ENCODE measurements at places on chromosomes 2 and 18.

DNA sequence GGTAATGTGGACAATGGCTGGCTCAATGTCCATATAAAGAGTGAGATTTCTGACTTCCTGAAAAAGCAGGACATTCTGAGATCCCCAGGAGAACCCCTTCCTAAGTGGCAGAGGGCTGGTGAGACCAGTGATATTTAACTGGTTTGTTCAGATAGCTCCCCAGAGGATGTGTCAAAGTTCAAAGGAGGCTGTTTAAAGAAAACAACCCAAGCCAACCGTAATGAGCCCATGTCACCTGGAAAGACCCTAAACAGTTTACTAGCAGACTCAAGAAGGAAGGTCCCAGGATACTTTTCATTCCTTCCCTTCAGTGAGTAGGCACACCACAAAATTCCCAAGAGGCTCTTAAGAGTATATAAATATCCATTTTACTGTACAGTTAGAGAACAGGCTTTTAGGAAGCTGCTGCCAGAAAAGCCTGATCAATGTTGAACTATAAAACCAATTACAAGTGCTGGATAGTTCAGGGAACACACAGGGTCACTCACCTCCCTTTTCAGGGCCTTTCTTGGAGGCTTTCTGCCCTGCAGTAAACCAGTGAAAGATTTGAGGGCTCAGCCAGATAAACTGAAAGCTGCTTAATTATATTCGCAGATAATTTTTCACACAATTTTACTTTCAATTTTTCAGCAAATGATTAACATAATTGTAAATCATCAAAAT is 293.5 kb downstream of the ASXL3 start:
- DNase-seq, result no peak

DNA sequence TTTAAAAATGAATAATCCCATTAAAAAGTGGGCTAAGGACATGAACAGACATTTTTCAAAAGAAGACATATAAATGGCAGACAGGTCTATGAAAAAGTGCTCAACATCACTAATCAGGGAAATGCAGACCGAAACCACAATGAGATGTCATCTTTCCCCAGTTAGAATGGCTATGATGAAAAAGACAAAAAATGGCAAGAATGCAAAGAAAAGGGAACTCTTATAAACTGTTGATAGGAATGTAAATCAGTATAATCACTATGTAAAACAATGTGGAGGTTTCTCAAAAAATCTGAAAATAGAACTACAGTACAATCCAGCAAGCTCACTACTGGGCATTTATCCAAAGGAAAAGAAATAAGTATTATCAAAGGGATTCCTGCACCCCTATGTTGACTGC is 169.2 kb downstream of the METTL4 start:
- no peak for DNase-seq

DNA sequence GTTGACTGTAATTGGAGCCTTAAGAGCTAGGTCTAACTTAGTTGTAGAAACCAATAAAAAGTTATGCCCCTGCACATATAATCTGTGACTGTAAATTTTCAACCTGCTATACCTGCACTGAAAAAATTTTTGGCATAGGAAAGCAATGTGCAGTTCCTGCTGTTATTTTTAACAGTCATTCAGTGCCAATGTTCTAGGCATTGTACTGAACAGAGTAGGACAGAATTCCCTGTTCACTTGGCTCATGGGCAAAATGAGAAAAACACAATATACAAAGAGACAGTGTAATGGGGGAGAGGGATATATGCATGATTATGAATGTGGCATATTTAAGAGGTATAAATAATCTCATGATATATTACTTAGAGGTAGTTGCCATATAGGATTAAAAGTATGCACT is 458.0 kb downstream of the TGIF1 start:
- no peak for DNase-seq

DNA sequence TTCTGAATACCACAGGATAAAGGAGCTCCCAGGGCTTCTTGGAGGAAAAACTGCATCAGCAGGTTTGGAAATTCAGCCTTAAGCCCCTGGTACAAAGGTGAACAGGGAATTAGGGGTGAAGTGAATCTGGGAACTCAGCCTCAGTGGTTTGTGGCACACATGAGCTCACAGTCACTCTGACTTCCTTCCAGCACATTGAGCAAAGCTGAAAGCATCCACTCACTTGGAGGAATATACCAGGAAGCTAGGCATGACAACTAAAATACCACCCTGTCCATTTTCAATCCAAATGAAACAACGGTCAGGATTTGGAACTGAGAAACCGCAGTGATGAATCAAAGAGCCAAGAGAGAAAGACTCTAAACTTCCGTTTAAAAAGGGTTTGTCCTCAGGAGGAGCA is 216.1 kb downstream of the ICOS start:
- no peak for DNase-seq

DNA sequence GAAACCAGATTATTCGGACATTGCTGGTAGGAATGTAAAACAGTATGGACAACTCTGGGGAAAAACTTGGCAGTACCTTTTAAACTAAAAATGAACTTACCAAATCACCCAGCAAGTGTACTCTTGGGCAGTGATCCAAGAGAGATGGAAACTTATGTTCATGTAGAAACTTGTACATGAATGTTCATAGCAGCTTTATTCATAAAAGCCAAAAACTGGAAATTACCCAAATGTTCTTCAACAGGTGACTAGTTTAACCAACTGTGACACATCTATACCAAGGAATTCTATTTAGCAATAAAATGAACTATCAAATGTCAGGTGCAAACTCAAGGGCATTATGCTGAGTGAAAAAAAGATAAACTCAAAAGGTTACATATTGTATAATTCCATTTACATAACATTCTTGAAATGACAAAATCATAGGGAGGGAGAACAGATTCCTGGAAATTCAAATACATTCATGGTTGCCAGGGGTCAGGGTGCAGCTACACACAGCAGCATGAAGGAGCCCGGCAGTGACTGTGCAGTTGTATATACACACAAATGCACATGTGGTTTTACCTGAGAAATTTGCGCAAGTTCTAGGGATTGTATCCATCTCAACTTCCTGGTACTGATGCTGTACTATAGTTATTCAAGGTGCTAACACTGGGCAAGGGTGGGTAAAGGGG is 3.5 kb upstream of the RNU4ATAC start:
- DNase-seq, result no peak

- no peak for DNase-seq
Measured at GRCh38 chr18:9552616-9553015, 61.7 kb downstream of the PPP4R1 start.

GRCh38 chr2:226869371-226869770 is 33.5 kb downstream of the RHBDD1 start:
- DNase-seq, result peak; percentile 27

DNA sequence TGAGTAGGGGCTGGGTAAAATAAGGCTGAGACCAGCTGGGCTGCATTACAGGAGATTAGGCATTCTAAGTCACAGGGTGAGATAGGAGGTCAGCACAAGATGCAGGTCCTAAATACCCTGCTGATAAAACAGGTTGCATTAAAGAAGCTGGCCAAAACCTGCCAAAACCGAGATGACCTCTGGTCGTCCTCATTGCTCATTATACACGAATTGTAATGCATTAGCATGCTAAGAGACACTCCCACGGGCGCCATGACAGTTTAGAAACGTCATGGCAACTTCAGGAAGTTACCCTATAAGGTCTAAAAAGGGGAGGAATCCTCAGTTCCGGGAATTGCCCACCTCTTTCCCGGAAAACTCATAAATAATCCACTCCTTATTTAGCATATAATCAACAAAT is 132.2 kb downstream of the ARL4C start:
- DNase-seq, result no peak

GRCh38 chr2:212194396-212194795 is 344.2 kb downstream of the ERBB4 start:
- DNase-seq, result no peak

DNA sequence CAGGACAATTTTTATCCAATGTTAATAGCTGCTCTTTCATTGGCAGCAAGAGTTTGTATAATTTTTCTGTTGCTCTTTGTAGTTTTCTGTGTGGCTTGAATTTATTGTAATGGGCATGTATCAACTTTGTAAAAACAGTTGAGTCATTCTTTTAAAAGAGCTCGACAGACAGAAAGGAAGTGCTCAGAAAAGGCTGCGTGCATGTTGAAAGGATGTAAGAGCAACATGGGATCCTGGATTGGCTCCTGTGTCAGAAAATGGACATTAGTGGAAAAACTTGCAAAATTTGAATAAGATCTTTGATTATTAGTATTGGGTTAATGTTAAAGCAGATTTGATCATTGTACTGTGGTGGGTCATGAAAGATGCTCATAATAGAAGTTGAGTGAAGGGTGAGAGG is 93.3 kb upstream of the CDC42EP3 start:
- no peak for DNase-seq

- no peak for DNase-seq
Measured at GRCh38 chr2:34570266-34570872, 971.3 kb upstream of the FAM98A start.

- no peak for DNase-seq
Measured at GRCh38 chr2:222566229-222566628, 89.7 kb downstream of the FARSB start.

DNA sequence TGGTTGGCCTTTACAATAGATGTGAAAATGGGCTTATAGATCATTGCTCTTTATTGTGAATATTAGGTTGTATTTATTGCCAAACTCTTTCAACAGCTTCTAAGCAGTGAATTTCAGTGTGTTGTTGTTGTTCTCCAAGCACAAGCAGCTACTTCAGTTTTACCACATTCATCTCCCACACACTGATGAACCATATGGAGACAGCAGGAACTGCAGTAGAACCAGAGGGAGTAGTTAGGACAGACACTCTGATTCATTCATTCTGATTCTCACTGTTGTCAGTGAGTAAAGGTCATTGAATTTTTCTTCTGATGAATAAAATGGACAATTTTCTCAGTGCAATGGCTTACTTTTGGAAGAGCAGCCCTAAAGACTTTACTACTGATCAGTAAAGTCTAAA is 40.2 kb downstream of the CCDC74A start:
- DNase-seq, result no peak

DNA sequence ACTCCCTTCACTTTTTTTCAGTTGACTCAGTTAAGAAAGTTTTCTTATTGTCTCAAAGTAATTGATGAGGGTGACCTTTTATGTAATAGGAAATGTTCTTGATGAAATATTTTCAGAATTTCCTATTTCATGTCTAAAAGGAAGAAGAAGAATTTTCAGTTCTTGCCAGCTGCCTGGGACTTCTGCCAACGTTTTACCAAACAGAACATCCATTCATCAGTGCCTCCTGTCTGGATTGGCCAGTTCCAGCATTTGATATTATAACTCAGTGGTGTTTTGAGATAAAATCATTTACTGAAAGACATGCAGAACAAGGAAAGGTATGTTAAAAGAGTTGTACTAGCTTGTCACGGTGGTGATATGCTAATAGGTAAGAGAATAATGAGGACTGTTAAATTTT is 104.7 kb upstream of the MYO3B start:
- peak; percentile 32 for DNase-seq

DNA sequence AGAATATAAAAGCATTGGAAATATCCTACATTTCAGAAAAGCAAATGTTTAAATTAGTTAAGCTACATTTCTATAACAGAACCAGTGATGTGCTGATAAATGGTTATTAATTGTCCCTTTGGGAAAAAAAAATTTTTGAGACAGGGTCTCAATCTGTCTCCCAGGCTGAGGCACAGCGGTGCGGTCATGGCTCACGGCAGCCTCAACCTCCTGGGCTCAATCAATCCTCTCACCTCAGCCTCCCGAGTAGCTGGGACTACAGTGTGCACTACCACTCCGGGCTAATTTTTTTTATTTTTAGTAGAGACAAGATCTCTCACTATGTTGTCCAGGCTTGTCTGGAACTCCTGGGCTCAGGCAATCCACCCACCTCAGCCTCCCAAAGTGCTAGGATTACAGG is 194.8 kb upstream of the SALL3 start:
- DNase-seq, result peak; percentile 23

DNA sequence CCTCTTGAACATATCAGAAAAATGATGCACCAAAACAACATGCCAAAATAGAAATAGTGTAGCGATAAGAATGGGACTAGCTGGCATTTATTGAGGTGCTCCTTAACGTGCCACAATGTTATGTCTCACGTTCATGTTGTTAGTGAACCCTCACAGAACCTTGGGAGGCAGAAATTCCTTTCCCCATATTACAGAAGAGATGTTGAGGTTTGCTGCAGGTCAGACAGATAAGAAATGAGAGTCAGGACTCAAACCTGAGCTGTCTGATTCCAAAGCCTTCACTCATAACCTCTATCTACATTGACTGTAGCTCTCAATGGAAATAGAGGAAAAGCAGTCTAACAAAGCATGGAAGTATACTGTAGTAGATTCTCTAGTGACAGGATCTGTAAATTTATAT is 163.3 kb upstream of the STK17B start:
- no peak for DNase-seq

DNA sequence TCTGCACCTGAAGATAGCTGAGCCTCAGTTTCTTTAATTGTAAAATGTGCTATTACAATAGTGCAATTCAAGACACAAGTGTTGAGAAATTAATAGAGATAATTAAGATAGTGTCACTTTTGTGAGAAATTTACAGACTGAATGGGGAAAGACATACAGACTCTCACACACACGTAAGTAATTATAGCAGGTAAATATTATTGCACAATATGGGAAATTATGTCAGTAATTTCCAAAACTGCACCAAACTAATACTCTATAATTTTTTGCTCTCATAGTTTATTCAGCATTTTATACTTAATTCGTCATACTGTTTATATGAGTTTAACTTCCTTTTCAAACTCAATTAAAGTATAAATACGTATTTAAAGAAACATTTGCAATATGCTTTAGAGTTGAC is 124.9 kb upstream of the GYPC start:
- no peak for DNase-seq

DNA sequence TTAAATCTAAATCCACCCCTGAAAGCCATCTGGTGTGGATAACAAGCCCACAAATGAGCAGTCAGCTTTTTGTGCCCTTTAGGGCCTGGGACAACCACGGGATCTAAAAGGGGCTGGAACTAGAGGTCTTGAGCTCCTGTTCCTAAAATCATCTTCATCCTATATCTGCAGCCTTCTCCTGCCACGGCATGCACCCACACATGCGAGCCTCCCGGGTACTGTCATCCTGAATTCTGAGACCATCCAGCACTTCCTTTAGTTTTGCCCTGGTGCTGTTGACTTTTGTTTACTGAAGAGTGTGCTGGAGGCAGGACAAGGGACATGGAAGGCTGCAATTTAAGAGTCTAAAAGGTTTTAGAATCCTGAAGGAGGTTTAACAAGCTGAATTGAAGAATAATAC is 183.2 kb downstream of the FAM210A start:
- DNase-seq, result no peak

DNA sequence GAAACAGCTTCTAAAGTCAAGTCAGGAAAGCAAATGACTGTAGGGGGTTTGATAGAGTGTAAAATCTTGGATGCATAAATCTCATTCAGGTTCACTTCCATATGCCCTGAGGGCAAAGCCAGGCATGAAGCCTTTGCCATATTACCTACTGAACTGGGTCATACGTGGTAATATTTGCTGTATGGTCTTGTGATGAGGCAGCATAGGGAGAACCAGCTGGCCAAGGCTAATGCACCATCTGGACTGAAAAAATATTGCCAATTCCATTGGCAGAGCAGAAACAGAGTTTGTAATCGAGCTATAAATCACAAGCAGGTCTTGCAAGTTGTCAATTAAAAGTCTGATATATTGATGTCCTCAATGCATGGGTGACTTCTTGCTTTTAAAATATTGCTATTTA is 243.8 kb downstream of the ERBB4 start:
- no peak for DNase-seq
